NCI-H524 treated with DMSO at 0.1 percent for 48 hours (cell line): ENCODE measurements at places on chromosomes 2 and 18.
A peak's percentile ranks its signal among the peaks of the same experiment; 100 is the strongest.

DNA sequence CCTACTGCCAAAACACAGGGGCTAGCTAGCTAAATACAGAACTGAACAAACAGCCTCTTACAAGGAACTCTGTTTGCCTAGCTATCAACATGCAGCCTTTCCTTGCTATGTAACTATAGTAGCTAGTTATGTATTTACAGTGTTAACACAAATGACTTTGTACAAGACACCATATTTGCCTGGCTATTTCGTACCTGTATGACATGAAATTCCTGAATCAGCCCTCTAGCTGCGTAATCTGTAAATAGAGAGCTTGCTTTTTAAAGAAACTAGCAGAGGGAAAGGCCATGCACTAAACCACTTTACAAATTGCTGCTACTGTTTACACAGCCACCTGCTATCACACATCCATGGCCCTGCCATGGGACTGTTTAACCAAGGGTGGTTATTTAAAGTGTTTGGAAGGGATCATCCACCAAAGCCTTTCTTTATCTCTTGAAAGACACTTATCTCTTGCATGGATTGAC is 248.7 kb downstream of the TFCP2L1 start:
- no peak for DNase-seq

- DNase-seq, result no peak
Measured at GRCh38 chr2:15018814-15019213, 386.3 kb downstream of the LRATD1 start.

GRCh38 chr2:26650713-26651469 is 9.7 kb upstream of the CIB4 start:
- no peak for DNase-seq

- no peak for DNase-seq
Measured at GRCh38 chr2:241080405-241081189, 21.5 kb downstream of the MTERF4 start.

- no peak for DNase-seq
Measured at GRCh38 chr2:233213011-233213410, 38.5 kb upstream of the ATG16L1 start.

DNA sequence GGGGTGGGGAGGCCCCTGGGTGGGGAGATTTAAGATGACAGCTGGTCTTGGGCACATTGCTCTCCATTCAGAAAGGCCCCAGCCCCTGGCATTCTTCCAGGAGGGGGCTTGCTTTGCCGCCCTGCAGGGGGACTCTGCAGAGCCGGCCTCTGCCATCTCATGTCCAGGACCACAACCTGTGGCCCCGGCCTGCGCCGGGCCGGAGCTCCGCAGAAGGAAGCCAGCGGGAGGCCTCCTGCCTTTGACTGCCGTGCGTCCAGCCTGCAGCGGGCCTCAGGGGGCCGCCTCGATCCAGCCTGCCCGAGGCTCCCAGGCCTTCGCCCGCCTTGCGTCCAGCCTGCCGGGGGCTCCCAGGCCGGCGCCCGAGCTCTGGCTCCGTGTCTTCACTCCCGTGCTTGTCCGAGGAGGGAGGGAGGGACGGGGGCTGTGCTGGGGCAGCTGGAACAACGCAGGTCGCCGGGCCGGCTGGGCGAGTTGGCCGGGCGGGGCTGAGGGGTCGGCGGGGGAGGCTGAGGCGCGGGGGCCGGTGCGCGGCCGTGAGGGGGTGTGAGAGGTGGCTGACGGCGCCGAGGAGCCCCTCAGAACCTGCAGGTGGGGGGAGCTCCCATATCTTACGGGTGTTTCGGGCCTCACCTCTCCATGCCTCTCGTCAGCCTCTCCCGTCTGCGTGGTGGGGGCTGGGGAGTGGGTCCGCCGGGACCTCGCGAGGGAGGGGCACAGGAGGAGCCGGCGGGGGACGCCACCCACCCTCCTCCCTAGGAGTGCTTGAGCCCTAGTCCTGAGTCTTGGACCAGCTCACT is 20.4 kb downstream of the GPC1 start:
- no peak for DNase-seq

DNA sequence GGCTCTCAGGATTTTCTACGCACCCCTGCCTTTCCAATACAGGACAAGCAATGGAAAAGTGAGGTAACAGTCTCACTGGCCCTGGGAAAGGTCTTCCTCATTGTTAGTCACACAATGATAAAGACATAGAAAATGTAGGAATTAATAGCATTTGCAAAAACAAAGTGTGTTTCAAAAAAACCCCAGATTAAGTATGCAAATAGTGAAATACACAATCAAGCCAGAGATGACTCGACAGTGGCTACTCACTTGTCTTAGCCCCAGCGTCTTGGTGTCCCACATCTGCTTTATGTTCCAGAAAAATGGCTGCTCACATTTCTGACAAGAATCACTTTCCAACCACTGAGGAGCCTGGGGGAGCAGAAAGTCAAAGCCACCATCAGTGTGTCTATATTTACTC is 47.0 kb upstream of the AP1S3 start:
- DNase-seq, result no peak

GRCh38 chr18:8003878-8004675 is 437.0 kb downstream of the PTPRM start:
- no peak for DNase-seq

DNA sequence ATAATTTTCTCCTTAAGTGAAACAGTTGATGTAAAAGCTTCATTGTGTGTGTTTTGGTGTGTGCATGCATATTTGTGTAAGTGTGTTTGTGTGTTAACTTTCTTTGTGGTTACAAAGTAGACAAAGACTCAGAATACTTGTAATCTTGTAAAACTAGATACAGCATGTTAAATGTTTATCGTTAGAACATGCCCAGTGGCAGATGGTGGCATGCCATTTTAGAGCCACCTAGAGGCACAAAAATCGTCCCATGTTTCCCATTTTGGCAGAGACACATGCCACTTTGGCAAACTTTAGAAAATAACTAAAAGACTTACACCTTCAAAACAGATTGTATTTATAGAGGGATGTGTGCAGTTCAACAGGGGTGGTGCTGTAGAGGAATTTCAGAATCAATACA is 224.1 kb downstream of the LRP1B start:
- DNase-seq, result no peak

DNA sequence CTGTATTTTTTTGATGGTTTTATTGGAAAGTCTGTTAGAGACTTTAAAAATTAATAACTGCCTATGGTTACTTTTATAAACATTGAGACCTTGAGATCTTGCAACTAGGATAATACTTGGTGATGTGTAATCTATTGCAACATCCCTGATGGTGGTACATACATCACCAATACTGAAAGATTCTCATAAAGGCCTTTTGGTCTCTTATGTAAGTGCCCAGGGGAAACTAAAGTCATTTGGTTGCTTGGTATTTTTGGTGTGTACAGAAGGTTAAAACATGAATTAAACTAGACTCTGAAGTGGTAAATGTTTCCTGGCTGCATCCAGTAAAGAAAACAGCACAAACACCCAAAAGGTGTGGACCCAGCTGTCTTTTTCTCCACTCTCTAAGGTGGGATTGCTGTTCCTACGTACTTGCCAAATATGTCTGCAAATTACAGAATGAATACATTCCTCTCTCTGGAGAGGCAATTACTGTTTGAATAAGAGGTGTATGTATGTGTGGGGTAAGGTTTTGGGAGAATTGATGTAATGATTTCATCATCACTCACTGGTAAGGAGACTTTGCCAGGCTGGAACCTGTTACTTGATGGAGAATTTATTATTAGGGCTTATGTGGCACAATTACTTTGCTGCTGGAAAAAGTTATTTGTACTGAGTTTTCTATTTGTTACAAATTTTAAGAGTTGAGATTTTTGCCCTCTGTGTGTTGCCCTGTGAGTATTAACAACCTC is 3.6 kb downstream of the B3GNT2 start:
- no peak for DNase-seq

DNA sequence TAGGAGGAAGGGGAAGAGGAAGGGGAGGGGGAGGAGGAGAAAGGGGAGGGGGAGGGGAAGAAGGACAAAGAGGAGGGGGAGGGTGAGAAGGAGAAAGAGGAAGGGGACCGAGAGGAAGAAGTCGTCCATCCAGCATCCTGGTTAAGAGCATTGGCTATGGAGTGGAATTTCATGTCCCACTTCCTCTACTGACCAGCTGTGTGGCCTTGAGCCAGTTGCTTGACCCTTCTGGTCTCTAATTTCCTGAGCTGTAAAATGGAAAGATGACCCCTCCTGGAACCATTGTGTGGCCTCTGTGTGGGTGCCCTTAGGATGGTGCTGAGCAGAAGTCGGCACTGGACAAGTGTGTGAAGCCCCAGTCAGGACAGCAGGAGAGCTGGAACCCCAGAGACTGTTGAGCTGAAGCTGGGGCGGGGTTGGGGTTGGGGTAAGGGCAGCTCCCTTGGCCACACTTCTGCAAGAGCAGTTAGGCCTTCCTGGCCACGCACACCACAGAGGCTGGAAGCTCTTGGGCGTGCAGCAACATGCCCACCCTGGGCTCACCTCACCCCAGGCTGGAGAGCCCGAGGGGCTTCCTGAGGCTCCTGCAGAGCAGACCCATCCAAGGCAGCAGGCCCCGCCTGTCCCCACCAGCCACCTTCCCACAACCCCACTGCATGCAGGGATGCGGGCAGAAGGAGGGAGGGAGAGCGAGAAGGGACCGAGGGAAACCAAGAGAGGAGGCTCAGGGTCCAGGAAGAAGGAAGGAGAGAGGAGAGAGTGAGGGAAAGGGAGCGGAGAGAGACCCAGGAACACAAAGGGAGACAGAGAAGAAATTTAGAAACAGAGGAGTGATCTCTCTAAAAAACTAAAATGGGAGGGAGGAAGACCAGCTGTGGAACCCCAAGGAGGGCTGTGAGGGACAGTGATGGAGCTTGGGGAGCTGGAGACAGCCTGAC is 16.2 kb downstream of the ADRA2B start:
- no peak for DNase-seq

- DNase-seq, result peak; percentile 82
Measured at GRCh38 chr2:146576339-146577111, 1268.3 kb upstream of the ACVR2A start.

- no peak for DNase-seq
Measured at GRCh38 chr18:6602365-6602764, 127.2 kb upstream of the ARHGAP28 start.

DNA sequence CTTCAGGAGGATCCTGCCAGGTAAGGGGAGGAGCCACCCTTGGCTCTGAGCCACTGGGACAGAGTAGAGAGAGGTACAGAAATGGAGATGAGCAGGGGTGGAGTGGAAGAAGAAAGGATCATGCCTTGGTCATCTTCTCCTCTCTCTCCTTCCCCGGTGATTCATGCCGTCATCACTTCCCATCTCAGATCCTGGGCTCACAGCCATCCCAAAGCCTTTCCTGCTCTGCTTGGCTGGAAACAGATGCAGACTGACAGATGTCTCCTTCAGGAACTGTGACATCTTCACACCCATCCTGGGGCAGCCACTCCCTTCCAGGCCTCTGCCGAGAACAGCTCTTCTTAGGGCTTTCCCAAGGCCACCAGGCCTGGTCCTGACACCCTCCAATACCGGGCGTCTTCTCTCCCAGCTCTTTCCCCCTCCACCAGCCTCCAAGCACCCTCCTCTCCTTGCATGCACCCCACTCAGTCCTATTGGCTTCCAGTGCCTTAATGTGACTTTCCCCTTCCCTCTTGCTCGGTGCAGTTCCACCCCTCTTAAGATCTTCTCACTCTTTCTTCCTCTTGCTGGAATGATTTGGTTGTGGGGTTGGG is 58.3 kb upstream of the TNP1 start:
- DNase-seq, result no peak

GRCh38 chr2:205763708-205764211 is 81.5 kb downstream of the NRP2 start:
- DNase-seq, result no peak
